ENCODE measurements at places on chromosomes 16 and 17. TPM values are rescaled to one million over a fixed set of nuclear protein-coding genes. Genes with fewer than 3 reads are reported as not detected.

DNA sequence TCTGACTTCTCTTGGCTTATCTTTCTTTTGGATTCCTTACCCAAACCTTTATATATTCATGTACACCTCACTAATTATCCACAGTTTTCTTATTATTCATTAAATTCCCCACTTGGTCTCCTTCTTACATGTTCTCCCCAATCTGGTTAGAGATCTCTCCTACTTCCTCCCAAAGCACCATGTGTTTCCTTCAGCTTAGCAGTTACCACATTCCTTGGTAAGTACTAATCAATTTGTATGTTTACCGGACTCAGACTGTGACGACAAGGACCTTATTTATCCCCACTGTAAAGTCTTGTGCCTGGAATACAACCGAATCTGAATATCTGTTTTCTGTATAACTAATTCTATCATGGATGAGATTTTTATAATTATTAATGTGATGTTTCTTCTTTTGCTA is 389.5 kb downstream of the KCNJ2 start:
- no peak for DNase-seq

DNA sequence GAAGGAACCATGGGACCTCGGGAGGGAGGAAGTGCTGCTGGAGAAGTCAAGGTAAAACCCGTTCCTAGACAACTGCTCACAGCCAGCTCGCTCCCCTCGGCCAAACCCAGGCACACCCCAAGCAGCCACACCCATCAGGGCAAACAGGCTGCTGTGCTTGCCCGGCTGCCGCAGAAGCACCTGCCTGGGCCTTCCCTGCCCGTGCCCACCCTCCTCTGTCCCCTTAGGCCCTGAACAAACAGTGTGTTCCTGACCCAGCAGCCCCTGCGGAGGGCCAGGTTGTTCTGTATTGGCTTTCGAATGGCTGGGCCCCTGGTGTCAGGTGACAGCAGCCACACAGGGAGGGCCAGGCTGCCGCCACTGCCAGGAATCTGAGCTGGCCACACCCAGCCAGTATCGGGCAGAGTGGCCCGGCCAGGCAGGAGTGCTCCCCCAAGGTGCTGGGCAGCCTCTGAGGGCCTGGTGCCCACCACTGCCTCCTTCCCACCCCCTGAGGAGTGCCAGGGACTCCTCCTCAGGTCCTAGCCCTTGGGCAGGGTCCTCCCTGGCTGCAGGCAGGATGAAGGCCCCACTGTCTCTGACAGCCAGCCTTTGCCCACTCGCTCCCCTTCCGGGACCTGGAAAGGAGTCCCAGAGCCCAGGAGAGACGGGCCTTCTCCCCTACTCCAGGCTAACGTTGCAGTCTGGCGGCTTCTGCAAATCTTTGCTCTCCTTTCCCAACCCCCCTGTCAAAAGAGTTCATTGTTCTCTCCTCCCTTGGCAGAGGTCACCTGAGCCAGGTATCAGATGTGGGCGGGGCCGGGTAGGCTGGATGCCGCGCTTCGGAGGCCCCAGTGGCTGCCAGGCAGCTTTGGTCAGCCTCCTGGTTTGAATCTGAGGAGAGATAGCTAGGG is 24.0 kb downstream of the LLGL2 start:
- no peak for DNase-seq

DNA sequence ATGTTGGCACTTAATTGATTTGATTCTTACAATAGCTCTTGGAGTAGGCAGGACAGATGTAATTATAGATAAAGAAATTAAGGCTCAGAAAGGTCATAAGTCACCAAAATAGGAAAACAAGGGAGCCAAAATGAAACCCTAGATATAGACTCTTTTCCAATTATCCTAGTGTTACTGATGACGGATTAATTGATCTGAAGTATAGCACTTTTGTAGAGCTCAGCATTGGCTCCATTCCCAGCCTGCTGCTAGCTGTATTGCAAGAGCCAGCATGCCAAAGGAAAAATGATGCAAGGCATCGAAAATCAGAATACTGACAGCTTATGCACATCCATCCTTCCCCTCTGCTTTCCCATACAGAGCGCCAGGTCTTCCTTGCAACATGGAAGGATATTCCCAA is 21.6 kb upstream of the RASL10B start:
- DNase-seq: no peak

DNA sequence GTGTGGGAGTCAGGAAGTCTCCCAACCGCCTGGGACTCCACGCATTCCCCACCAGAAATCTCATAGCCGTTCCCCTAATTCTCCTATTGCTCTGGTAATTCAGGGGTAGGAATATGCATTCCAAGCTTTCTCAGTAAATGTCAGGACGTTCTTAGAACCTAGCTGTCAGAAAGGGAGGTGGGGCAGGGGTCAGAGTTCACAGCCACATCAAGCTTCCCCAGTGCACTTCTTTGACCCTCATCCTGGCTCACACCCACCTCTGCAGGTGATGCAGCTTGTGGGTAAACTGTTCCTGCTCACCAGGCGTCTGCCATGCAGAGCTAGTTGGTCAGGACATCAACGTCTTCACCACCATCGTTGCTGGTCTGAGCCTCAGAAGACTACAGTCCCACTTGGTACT is 14.0 kb upstream of the IL27 start:
- no peak for DNase-seq

DNA sequence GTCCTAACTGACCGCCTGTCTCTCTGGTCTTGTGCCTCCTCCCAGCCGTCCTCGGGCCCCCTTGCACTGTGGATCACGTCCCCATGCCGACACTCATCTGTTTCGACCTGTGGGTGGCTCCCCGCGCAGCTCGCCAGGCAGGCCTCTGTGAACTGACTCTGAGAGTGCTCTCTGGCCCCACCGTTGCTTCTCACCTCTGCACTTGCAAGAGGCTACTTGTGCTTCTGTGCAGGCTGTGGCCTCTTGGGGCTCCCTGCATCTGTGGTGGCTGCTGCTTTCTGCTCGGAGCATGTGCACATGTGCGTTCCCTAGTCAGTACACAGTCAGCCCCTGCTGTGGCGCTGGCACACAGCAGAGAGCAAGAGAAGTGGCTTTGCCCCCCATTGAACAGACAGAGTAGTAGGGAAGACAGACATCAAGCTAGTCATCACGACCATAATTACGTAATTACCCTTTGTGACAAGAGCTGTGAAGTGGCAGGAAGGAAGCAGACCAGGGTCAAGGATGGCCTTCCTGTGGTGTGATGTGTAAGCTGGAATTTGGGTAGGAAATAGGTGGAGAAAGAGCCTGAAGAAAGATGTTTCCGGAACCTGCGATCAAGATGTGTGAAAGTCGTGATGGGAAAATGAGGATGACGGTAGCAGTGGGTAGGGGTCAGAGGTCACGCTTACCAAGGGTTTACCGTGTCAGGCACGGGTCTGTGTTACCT is 256.0 kb upstream of the CACNG5 start:
- no peak for DNase-seq

DNA sequence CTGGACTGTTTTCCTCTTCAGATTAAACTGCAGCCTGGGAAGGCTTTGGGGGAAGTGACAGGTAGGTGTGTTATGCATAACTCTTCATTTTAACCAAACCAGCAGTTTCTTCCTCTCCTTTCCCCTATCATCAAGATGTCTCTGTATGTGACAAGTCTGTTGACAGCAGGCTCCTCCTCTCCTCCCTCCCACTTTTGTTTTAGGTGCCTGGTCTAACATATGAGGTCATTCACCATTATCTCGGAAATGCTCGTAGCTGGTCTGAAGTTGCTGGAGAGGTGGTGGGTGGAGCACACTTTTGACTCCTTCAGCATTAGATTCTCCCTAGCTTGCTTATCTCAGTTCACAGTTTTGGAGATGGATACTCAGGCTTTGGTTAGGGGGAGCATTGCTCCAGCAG is 571.0 kb upstream of the EEF2KMT start:
- DNase-seq: no peak

GRCh38 chr17:44010966-44011647 is 3.7 kb downstream of the TMEM101 start:
- DNase-seq: no peak

- no peak for DNase-seq
These were observed 266.7 kb upstream of the CDH11 start for GRCh38 chr16:65388592-65388991.

DNA sequence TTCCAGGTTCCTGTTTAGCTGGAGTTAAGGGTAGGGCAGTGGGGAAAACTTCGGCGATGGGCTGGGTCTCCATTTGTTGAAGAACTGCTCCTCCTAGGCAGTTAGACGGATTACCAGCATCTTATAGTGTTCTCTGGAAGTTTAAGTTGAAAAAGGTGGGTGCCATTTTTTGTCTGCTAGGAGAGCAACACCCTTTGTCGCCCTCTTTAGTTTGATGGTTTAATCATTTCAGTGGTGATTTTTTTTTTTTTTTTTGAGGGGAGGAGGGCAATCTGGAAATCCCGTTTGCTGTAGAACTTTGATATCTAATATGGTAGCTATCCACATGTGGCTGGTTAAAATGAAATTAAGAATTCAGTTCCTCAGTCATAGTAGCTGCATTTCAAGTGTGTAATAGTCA is 4.1 kb downstream of the UBFD1 start:
- no peak for DNase-seq

DNA sequence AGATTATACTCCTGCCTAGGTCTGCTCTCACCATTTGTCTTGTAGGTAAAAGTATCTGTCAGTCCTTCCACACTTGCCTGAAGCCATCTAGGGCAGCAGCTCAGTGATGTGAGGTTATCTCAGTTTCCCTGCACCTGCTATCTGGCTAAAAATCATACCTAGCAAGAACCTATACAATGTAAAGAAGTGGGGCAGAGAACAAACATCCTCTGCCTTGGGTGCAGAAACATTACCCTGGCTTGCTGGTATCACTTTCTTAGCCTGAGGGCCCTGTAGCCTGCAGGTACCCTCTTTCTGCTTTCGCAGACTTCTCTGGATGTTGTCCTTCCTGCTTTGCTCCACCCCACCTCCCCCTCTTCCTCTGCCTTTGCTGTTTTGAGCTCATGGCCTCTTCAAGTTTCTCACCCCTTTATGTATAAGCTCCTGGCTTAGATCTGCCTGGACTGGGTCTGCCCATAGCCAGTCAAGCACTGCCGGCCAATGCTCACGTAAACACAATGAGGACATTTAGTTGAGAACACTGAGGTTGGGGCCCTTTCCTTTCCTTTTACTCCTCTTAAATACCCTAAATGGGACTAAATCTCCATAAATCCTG is 8.7 kb upstream of the SDK2 start:
- no peak for DNase-seq

- no peak for DNase-seq
These were observed 63.0 kb upstream of the DYNLRB2 start for GRCh38 chr16:80477838-80478237.

- no peak for DNase-seq
These were observed 2.7 kb upstream of the HES7 start for GRCh38 chr17:8126491-8127066.

DNA sequence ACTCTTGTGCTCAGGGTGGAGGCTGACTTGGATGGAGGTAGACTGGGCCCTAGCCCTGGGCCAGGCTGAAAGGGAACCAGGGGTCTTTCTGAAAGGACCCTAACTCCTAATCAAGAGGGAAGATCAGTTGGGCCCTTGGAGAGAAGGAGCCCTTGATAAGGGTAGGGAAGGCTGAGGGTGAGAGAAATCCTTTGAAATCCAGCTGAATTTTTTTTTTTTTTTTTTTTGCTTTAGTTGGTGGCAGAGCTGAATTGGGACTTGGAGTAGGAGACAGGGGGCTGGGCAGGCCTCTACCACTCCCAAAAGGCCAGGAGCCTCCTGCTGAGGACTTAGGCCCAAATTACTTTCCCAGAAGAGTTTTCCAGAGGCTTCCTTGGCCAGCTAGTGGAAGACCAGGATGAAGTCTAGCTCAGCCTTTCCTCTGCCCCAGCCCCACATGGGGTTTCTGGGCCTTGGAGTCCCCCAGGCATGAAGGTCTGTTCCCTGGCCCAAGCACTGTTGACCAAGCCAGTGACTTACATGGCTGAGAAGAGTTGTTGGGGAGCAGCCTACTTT is 643 bp upstream of the HOXB3 start:
- DNase-seq: no peak

DNA sequence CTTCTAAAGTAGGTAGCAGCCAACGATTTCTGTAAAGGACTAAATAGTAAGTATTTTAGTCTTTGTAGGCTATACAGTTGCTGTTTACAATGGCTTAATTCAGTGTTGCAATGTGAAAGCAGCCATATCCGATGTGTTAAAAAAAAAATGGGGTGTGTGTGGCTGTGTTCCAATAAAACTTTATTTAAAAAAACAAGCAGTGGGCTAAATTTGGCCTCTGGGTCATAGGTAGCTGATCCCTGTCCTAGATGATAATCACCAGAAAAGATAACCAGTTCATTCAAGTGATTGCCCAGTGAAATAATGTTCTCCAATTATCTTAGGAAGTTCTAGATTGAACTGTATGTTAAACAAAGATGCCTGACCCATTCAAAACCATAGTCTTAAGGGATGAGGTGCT is 124.3 kb downstream of the MAP2K6 start:
- DNase-seq: no peak

- DNase-seq: no peak
These were observed 4.3 kb upstream of the ZDHHC7 start for GRCh38 chr16:85015481-85016187.

GRCh38 chr17:12536472-12536871 is 129.2 kb upstream of the MYOCD start:
- no peak for DNase-seq

DNA sequence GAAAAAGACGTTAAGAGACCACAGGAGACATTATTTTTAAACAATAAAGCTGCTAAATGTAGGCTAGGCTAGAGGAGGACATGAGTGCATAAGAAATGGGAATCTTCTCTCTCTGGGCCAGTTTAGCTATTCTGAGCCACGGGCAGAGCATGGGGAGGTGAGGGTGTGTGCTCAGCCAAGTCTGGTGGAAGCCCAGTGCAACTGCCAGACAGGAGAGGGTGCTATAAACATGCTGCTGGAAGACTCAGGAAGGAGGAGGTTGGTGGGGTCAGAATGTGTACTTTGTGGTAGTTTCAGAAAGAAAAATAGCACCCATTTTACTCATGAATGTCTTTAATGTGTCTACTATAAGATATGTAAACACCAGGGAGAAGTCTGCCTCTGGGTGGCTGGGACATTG is 5.9 kb upstream of the SDK2 start:
- no peak for DNase-seq

GRCh38 chr16:49959552-49960277 is 65.3 kb upstream of the CNEP1R1 start:
- DNase-seq: no peak

- no peak for DNase-seq
These were observed 4.4 kb downstream of the FMNL1 start for GRCh38 chr17:45225964-45226530.

GRCh38 chr16:71311553-71312158 is 22.5 kb upstream of the CMTR2 start:
- DNase-seq: peak; percentile 31

GRCh38 chr16:8283195-8283594 is 307.1 kb downstream of the TMEM114 start:
- no peak for DNase-seq

- no peak for DNase-seq
These were observed 10.2 kb upstream of the GGA2 start for GRCh38 chr16:23520500-23520899.

- no peak for DNase-seq
These were observed 2.1 kb upstream of the UBB start for GRCh38 chr17:16378636-16379282.

The CRYBA1 gene
- polyA plus RNA-seq: not detected

The MYH2 gene
- polyA plus RNA-seq: 0.11 TPM

The MT1A gene
- not detected for polyA plus RNA-seq

The CIBAR2 gene
- 0.37 TPM for polyA plus RNA-seq

The ZG16 gene
- polyA plus RNA-seq: 0.09 TPM

The ST6GALNAC2 gene
- 5.8 TPM for polyA plus RNA-seq

The SEZ6 gene
- 0.41 TPM for polyA plus RNA-seq

The CAVIN1 gene
- polyA plus RNA-seq: 58.3 TPM

The OTOA gene
- 0.06 TPM for polyA plus RNA-seq

The TP53TG3B gene
- polyA plus RNA-seq: not detected

The C16orf96 gene
- polyA plus RNA-seq: 0.27 TPM

The TBC1D3D gene
- not detected for polyA plus RNA-seq

Data from renal cortex interstitium (tissue), 15 donors.